ENCODE measurements at places on chromosomes 16 and 17. TPM values are rescaled to one million over a fixed set of nuclear protein-coding genes. Genes with fewer than 3 reads are reported as not detected.

TBX4 gene
- total RNA-seq: not detected

- H3K4me1 ChIP-seq: peaks cover 51% of the 10 kb centered on the region
- H3K27ac ChIP-seq: no peak overlapping the region
- peaks cover 23% of the 10 kb centered on the region for H3K36me3 ChIP-seq
- no peaks in the 10 kb centered on the region for H3K27me3 ChIP-seq
Observed at GRCh38 chr17:28900986-28901726, 1.7 kb downstream of the DHRS13 start.

DNA sequence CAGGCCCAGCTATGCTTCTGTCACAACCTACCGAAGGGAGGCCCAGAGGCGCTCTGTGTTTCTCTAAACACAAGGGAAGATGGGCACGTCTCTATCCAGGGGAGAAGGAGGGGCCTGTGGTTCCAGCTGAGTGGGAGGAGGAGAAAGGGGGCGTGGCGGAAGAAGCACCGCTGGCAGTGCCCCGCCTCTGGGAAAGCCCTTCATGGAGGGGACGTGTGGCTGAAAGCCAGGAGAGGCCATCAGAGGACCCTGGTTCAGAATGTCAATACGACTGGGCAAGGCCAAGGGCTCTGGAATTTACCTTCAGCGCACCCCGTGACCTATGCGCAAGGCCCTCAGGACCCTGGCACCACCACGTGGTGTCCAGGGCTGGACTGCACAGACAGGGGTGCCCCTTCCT is 12.3 kb upstream of the SLC38A8 start:
- no peaks in the 10 kb centered on the region for H3K27me3 ChIP-seq
- no peak overlapping the region for H3K4me3 ChIP-seq
- H3K27ac ChIP-seq: no peak overlapping the region

FBXW10B gene
- not detected for total RNA-seq

DNA sequence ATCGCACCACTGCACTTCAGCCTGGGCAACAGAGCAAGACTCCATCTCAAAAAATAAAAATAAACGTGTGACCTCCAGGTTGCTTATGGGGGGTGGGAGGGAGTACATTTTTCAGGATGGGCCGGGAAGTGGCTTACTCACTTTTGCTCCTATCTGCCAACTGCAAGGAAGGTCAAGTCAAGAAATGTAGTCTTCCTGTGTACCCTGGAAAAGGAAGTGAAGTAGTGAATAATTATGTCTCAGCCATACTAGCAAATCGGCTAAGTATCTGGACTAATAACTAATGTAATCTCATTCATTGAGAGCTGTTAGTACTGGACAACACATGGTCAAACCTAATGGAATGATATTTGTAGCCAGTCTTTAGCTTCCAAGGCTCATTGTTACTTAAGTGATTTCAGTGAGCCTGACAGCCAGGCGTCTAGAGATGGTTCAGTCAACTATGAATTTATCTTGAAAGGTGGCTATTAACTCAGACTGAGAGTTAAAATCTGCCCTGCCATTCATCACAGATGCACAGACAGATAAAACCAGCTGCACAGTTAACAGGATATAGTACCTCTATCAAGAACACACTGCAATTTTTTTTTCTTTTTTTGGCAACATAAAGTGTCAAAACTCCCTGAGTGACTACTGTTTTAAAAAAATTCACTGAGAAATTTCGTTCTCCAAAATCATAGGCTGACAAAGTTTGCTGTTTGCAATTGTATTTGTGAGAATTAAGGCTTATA is 3.7 kb upstream of the TACO1 start:
- peaks cover 11% of the 10 kb centered on the region for H3K36me3 ChIP-seq
- H3K27me3 ChIP-seq: no peaks in the 10 kb centered on the region
- no peak overlapping the region for H3K4me3 ChIP-seq
- H3K27ac ChIP-seq: peak overlapping the region; percentile 9
- no peak for DNase-seq

- peaks cover 3% of the 10 kb centered on the region for H3K36me3 ChIP-seq
- peaks cover 4% of the 10 kb centered on the region for H3K27me3 ChIP-seq
- H3K4me3 ChIP-seq: no peak overlapping the region
- no peak for DNase-seq
- H3K27ac ChIP-seq: peak overlapping the region; percentile 73
Observed at GRCh38 chr17:62119373-62119772, 54.3 kb upstream of the MED13 start.

SOST gene
- not detected for total RNA-seq

DNA sequence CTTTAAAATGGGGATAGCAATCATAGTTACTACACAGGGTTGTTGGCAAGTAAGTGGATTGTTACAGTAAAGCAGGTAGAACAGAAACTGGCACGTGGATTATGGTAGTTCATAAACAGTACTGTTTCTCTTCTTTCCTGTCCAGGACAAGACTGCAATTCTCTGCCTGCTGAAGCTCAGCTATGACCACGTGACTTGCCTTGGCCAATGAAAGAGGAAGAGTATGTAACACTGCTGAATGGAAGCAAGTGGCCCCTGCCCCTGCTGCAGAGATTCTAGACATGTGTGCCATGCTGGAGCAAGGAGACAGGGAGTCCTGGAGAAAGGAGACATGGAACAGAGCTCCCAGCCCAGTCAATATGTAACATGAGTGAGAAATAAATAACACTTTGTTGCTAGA is 66.6 kb upstream of the TOX3 start:
- H3K4me1 ChIP-seq: no peaks in the 10 kb centered on the region
- no peak overlapping the region for H3K27ac ChIP-seq
- DNase-seq: no peak
- H3K4me3 ChIP-seq: no peak overlapping the region

BAHCC1 gene
- 0.23 TPM for total RNA-seq

CFAP97D1 gene
- not detected for total RNA-seq

GRCh38 chr17:66889480-66890230 is 54.7 kb downstream of the CACNG5 start:
- H3K4me1 ChIP-seq: no peaks in the 10 kb centered on the region
- H3K36me3 ChIP-seq: no peaks in the 10 kb centered on the region
- no peak overlapping the region for H3K4me3 ChIP-seq
- peaks cover 10% of the 10 kb centered on the region for H3K27me3 ChIP-seq

DNA sequence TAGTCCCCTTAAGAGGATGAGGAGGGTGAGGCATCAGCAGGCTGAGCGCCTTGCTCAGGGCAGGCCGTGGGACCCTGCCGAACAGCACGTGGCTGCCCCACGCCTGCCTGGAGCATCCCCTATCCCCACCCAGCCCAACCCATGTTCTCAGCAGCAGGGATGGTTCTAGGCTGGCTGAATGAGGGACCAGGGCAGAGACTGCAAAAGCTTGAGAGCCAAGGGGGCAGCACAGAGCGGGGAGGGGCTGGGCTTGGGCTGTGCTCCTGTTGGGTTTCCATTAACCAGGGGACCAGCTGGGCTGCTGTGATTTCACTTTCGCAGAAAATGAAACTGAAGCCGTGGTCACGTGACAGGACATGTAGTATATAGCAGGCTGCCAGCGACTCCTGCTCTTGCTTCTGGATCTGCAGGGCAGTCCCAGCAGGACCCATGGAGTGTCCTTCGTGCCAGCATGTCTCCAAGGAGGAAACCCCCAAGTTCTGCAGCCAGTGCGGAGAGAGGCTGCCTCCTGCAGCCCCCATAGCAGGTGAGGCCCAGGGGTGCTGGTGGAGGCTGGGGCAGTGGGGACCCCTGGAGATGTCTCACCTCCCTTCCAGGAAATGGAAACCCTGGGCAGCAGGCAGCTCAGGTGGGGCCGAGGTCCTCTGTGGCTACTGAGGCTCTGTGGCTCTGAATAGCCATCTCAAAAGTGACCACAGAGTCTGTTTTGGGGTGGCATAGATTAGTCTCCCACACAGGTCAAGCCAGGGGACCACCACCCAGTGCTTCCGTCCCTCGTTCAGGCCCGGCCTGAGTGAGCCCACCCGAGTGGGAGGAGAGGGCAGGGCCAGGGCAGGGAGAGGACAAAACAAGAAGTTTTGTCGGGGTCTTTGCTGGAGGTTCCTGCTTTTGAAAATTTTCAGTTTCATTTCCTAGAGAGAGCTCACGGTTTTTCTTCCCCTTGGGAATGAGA is 2.9 kb downstream of the RNF213 start:
- peaks cover 50% of the 10 kb centered on the region for H3K4me1 ChIP-seq
- H3K27ac ChIP-seq: peak overlapping the region; percentile 91
- peaks cover 41% of the 10 kb centered on the region for H3K36me3 ChIP-seq

- peak within 1 kb of the TSS; percentile 92 for H3K27ac ChIP-seq
- no peaks in the 10 kb centered on the region for H3K27me3 ChIP-seq
- H3K4me3 ChIP-seq: peak within 1 kb of the TSS; percentile 92
Observed at GRCh38 chr16:57735755-57736418, at the start of gene KATNB1. Gene KATNB1, plus strand, starts transcription at chr16:57735770. Its CDS starts 1,474 bp downstream, at chr16:57737244.

GRCh38 chr17:58302919-58303585 is 22.3 kb upstream of the MPO start:
- peaks cover 2% of the 10 kb centered on the region for H3K4me1 ChIP-seq
- DNase-seq: peak; percentile 19
- no peaks in the 10 kb centered on the region for H3K36me3 ChIP-seq

- peaks cover 5% of the 10 kb centered on the region for H3K27me3 ChIP-seq
- H3K4me1 ChIP-seq: peaks cover 20% of the 10 kb centered on the region
- peak overlapping the region; percentile 69 for H3K27ac ChIP-seq
Observed at GRCh38 chr16:379183-379960, 2.4 kb downstream of the PGAP6 start.

ACE gene
- total RNA-seq: 2.2 TPM

PERCC1 gene
- not detected for total RNA-seq

- no peak overlapping the region for H3K4me3 ChIP-seq
- no peaks in the 10 kb centered on the region for H3K27me3 ChIP-seq
- H3K27ac ChIP-seq: no peak overlapping the region
- DNase-seq: no peak
- H3K36me3 ChIP-seq: peaks cover 22% of the 10 kb centered on the region
- peaks cover 38% of the 10 kb centered on the region for H3K4me1 ChIP-seq
Observed at GRCh38 chr17:38797158-38797490, 2.2 kb downstream of the PIP4K2B start.

DNA sequence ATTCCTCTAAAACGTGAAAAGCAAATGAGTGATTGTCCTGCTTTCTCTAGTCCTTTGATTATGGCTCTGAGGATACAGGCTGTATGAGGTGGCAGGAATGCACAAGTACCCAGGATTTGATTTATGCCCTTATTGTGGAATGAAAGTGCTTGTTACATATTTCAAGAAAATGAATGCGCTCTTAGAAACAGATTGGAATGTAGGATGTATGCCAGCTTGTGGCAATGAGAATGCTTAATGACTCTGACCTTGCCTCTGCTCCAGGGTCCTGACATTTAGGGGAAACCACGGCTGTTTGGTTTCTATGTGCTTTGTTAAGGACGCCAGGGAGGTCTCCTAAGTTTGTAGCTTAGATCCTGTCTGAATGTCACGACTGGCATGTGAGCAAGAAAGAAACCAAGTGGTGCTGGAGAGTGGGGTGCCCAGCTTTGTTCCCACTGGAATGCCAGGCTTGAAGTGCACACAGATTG is 22.0 kb downstream of the PRCD start:
- peaks cover 61% of the 10 kb centered on the region for H3K4me1 ChIP-seq
- no peaks in the 10 kb centered on the region for H3K27me3 ChIP-seq

DNA sequence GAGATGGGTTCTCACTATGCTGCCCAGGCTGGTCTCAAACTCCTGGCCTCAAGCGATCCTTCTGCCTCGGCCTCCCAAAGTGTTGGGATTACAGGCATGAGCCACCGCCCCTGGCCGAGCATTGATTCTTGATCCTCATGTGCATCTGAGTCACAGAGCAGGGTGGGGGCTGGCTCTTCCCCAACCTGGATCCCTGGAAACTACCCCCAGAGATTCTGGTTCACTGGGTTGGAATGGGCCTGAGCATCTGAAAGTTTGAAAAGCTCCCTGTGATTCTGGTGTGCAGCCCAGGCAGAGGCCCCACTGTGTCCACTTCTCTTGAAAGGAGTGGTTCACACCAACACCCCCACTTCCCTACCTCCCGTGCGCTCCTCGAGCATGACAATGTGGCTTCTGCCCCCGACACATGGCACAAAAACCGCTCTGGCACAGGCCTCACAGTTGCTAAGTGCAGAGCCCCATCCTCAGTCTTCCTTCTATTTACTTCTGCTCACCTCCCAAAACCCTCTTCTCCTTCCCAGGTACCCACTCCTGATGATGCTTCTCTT is 4.6 kb downstream of the QPRT start:
- peaks cover 25% of the 10 kb centered on the region for H3K4me1 ChIP-seq
- no peak overlapping the region for H3K4me3 ChIP-seq
- DNase-seq: no peak
- H3K27me3 ChIP-seq: no peaks in the 10 kb centered on the region

GRCh38 chr17:12567077-12568053 is 98.3 kb upstream of the MYOCD start:
- no peaks in the 10 kb centered on the region for H3K36me3 ChIP-seq
- no peak overlapping the region for H3K4me3 ChIP-seq
- no peaks in the 10 kb centered on the region for H3K27me3 ChIP-seq
- no peaks in the 10 kb centered on the region for H3K4me1 ChIP-seq

- peaks cover 35% of the 10 kb centered on the region for H3K4me1 ChIP-seq
- no peak overlapping the region for H3K4me3 ChIP-seq
- H3K36me3 ChIP-seq: peaks cover 29% of the 10 kb centered on the region
- no peak for DNase-seq
- no peaks in the 10 kb centered on the region for H3K27me3 ChIP-seq
Observed at GRCh38 chr16:84758627-84759026, 58.8 kb downstream of the USP10 start.

GRCh38 chr17:59766491-59766890 is 59.0 kb downstream of the VMP1 start:
- DNase-seq: no peak
- no peak overlapping the region for H3K27ac ChIP-seq
- H3K36me3 ChIP-seq: peaks cover 37% of the 10 kb centered on the region
- no peaks in the 10 kb centered on the region for H3K27me3 ChIP-seq

ASGR1 gene
- total RNA-seq: 0.38 TPM

DNA sequence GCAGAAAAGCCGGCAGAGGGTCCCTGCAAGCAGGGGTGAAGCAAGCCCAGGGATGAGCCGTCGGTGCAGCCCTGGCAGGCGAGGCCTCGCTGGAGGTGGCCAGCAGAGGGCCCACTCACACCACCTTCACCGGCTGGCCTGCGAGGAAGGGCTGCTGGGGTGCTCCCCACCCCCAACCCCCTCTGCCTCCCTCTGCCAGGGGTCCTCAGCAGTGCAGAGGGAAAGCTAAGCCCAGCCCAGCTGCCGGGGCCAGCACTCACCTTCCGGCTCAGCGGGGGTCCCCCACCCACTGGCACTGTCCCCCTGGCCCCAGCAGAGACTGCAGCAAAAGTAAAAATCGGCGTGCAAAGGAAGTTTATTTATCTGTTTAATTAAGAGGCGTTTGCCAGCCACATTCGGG is 113.4 kb downstream of the ENGASE start:
- no peak overlapping the region for H3K4me3 ChIP-seq
- H3K27me3 ChIP-seq: peaks cover 37% of the 10 kb centered on the region
- no peak overlapping the region for H3K27ac ChIP-seq
- no peaks in the 10 kb centered on the region for H3K36me3 ChIP-seq
- DNase-seq: no peak

KRTAP4-3 gene
- not detected for total RNA-seq

TAT gene
- not detected for total RNA-seq
